Heart left ventricle (tissue), 16 donors: ENCODE measurements at places on chromosomes 12 and 14. TPM values are rescaled to one million over a fixed set of nuclear protein-coding genes. Genes with fewer than 3 reads are reported as not detected.

DNA sequence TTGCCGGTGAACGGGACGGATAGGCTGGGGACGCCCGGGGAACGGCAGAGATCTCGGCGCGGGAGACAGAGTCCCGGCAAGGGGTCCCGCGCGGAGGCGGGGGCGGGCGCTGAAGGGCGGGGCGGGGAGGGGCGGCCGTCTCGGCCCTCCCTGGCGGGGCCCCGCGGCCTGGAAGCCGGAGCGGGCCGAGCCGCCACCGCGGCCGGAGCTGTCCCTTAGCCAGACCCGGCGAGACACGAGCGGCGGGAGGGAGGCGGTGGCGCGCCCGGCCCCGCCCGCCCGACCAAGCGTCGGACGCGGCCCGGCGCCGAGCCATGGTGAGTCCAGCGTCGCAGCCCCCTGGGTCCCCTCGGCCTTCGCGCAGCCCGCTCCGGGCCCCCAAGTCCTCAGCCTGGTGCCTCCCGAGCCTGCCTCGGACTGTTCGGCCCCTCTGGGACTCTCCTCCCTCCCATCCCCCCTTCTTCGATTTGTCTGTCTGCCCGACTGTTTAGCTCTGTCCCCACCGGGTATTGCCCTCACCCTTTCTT, at the start of gene ARHGEF40:
Gene ARHGEF40, plus strand, starts transcription at position 222 of the 527 bp plus-strand sequence. Its CDS starts 93 bp downstream, at position 315.
- DNase-seq, result peak; percentile 84

DNA sequence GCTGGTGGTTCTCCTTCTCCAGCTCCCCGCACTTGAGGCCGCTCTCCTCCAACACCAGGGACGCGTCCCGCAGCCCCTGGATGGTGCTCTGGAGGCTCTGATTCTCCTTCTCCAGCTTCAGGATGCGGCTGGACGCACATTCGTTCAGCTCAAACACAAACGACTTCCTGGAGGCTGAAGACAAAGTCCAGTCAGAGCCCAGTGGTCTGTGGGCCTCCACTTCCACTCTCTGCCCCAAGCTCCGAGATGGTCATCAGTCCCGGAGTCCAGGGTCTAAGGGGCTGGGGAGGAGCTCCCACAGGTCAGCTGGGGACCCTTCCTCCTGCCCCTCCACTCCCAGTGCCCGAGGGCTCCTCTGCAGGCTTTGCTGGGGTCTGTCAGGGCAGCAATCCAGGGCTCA, 76.6 kb upstream of the GPR68 start:
- no peak for DNase-seq

- DNase-seq, result no peak
Observed at GRCh38 chr14:103308717-103309616, 25.1 kb upstream of the EIF5 start.

GRCh38 chr12:117733549-117733805, 235.3 kb downstream of the KSR2 start:
- DNase-seq, result no peak

Gene ZNF410
- 16.8 TPM for total RNA-seq
